ENCODE measurements at places on chromosomes 12 and 14. TPM values are rescaled to one million over a fixed set of nuclear protein-coding genes. Genes with fewer than 3 reads are reported as not detected.

DNA sequence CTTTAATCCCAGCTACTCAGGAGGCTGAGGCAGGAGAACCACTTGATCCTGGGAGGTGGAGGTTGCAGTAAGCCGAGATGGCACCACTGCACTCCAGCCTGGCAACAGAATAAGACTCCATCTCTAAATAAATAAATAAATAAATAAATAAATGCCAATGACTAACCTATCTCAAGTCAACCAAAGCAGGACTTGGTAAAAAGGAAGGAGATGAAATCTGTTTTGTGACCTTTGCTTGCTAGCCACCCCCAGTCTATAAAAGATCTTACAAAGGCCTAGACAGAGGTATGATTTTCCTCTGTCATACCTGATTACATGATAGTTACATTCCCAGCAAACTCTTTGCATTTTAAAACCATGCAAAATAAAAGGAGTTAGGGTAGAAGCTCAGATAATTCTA lies 13.5 kb upstream of the METTL17 start:
- DNase-seq, result no peak

DNA sequence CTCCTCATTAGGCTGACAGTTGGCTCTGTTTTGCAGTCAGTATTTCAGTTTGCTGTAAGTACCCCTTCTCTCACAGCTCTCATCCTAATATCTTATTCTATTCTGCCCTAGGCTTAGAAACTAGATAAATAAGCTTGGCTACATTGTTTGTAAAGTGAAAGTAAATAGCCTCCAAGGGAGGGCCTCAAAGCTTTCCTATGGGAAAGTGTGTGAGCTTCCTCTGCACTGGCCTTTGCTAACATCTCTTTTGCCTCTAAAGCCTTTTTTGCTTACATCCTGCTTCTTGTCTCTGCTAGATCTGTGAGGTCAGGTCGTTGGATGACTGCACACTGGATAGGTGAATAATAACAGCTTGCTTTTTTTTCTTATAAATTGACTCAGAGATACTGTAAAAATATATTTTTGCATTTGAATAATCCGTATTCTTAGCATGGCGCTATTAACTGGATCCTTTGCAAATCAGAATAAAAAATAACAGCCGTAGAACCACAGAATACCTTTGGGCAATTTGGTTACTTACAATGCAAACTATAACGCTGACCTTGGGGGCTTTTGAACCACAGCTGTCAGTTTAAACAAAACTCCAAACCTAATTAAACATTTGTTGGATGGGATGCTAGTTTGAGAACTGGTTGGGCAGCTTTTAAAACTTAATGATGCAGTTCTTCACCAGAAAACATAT lies 55.1 kb downstream of the TTC6 start:
- no peak for DNase-seq

GRCh38 chr12:124231980-124232653 lies 62.8 kb upstream of the RFLNA start:
- no peak for DNase-seq

DNA sequence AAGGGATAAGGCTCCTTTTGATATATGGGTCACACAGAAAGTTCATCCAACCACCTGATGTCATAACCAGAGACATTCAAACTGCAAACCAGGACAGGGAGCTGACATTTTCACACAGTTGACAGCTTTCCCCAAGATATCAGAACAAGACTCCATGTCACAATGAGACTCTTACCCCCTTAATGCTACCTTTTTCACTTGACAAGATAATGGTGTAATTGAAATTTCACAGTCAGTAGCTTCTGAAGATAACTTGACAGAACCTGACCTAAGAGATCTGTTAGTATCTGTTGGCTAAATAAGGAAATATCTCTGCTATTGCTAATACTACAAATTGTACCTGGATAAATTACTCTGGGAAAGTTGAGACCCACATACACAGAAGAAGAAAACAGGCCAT lies 187.3 kb downstream of the C12orf50 start:
- DNase-seq, result no peak

CISTR gene
- 1.4 TPM for total RNA-seq

CLEC4A gene
- total RNA-seq, result 0.82 TPM

MAP1LC3B2 gene
- not detected for total RNA-seq

MSI1 gene
- 27.6 TPM for total RNA-seq

HCAR3 gene
- not detected for total RNA-seq

All from endothelial cell (in vitro differentiated cells).